ENCODE measurements at places on chromosomes 12 and 14. TPM values are rescaled to one million over a fixed set of nuclear protein-coding genes. Genes with fewer than 3 reads are reported as not detected.

TAS2R9 gene
- not detected for total RNA-seq

C12orf54 gene
- not detected for total RNA-seq

PXN gene
- total RNA-seq: 79.9 TPM

PZP gene
- not detected for total RNA-seq

PPM1H gene
- 67.0 TPM for total RNA-seq

DNA sequence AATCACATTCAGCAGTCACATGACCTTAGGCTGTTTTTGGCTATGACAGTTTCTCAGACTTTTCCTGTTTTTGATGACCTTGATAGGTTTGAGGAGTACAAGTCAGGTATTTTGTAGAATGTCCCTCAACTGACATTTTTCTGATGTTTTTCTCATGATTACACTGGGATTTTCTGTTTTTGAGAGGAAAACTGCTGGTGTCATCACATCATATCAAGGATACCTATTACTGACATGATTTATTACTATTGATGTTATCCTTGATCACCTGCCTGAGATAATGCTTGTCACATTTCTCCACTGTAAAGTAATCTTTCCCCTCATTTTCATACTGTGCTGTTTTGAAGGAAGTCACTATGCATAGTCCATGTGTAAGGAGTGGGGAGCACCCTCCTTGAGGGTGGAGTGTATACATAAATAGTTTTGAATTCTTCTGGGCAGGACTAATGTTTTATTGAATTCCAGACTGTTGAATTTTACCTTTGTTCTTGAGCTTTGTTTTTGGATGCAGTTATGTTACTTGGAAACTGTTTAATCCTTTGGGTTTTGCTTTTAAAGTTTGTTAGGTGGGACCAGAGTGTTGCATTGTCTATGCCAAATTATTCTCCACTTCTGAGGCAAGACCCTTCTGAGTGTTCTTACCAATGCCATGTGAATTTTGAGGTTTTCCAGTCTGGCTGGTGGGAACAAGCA lies 444.5 kb upstream of the FAR2 start:
- H3K36me3 ChIP-seq: peaks cover 6% of the 10 kb centered on the region
- no peak overlapping the region for H3K27ac ChIP-seq
- no peaks in the 10 kb centered on the region for H3K27me3 ChIP-seq
- peaks cover 21% of the 10 kb centered on the region for H3K4me1 ChIP-seq

DNA sequence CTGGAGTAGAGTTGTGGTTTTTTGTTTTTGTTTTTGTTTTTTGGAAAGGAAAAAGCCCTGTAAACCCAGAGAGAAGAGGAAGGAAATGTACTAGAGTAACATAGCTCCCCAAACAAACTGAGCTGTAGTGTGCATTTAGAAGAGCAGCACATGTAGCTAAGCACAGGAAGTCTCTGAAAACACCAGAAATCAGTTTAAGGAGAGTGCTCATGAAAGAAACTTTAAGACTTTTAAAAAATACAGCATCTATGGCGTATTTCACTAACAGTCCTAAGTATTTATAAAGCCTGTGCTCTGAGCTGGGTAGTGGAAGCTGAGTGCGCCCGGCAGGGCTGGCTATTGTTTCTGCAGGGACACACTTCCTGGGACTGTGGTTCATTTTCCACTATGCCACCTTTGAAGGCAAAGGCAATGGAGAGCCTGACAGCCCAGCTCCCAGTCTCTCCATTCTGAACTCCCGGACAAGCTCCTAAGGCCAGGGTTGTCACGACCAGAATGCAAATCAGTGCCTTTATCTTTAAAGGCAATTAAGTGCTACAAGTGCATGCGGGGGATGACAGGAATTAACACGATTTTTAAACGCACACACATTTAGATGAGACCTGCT lies 45.4 kb downstream of the NIN start:
- no peak for DNase-seq
- H3K27me3 ChIP-seq: no peaks in the 10 kb centered on the region
- no peak overlapping the region for H3K4me3 ChIP-seq

GRCh38 chr14:21384494-21384851 lies 654 bp upstream of the SUPT16H start:
- peaks cover 29% of the 10 kb centered on the region for H3K4me1 ChIP-seq
- DNase-seq: no peak
- H3K27ac ChIP-seq: peak overlapping the region; percentile 100
- H3K27me3 ChIP-seq: no peaks in the 10 kb centered on the region
- peak overlapping the region; percentile 98 for H3K4me3 ChIP-seq

GRCh38 chr12:52433501-52434080 lies 580 bp downstream of the KRT75 start:
- H3K27ac ChIP-seq: no peak overlapping the region
- no peak for DNase-seq

DNA sequence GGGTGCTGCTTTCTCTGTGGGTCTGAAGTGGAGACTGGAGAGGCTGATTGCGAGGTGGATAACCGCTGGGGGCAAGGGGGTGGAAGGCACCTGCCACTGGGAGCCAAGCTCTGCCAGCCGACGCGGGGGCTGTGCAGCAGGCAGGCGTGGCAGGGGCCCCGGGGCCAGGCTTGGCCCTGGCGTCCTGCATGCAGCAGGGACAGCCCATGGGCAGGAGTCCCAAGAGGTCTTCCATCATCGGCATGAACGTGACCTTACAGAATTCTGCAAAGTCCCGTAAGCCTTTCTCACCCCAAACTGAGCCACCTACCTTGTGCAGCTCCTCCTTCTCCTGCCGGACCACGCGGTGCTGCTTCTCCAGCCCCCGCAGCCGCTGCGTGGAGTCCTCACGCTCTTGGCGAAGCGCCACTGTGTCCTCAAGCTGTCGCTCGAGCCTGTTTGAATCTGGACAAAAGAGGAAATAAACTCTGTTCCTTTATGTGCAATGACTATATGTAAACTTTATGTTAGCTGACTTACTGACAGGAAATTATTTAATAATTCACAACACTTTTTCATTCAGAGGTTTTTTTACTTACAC lies 51.3 kb downstream of the AMN start:
- no peak overlapping the region for H3K4me3 ChIP-seq
- H3K27ac ChIP-seq: no peak overlapping the region
- peaks cover 46% of the 10 kb centered on the region for H3K36me3 ChIP-seq
- DNase-seq: no peak
- H3K4me1 ChIP-seq: no peaks in the 10 kb centered on the region

DNA sequence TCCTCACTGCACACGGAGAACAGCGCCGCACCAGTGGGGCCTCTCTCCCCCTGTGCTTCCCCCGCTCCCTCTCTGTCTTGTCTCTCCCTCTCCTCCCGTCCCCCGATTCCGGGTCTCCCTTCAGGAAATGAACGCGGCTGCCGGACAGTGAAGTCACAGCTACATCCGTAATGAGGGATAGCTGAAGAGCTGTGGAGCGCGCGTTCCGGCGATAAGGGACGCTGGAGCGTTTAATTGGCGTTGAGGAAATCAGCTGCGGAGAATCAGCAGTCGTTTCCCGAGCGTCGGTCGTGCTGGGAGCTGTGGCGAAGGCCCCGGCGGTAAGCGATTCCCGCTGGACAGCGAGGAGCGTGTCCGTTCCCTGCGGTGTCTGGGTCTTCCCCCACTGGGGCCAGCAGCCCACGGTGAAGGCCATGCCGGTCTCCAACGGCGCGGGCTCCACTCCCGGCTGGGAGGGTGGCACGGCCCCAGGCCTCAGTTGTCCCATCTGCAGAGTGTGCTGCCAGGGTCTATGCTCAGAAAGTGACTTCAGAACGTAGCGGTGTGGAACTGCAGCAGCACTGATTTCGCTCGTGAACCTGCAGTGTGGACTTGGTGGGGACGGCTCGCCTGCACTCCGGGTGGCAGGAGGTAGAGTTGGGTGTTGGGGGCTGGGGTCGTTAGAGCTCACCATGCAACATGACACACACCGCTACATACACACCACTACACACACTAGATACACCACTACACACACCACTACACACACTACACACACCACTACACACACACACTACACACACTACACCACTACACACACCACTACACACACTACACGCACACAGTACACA lies 10.9 kb downstream of the NOC4L start:
- DNase-seq: no peak
- H3K27ac ChIP-seq: no peak overlapping the region
- H3K4me1 ChIP-seq: peaks cover 1% of the 10 kb centered on the region
- H3K36me3 ChIP-seq: no peaks in the 10 kb centered on the region
- no peaks in the 10 kb centered on the region for H3K27me3 ChIP-seq

DNA sequence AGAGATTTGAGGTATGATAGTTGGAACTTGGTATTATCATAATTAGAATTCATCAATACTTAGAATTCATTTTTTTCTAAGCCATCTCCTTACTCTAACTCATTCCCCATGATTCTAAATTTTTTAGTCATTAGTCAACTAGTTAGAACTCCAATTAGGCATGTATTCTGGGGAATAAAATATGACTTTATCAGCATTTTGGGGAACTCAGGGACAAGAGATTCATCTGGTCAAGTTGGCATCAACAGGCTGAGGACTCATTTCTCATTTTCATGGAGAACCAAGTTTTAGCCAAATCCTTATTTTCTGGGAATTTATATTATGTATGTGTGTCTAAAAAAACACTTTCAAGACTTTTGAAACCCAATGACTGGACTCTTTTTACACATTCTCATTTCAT lies 29.2 kb downstream of the DIP2B start:
- DNase-seq: no peak
- H3K27ac ChIP-seq: no peak overlapping the region
- peaks cover 11% of the 10 kb centered on the region for H3K4me1 ChIP-seq
- H3K36me3 ChIP-seq: peaks cover 6% of the 10 kb centered on the region
- H3K27me3 ChIP-seq: no peaks in the 10 kb centered on the region
- no peak overlapping the region for H3K4me3 ChIP-seq

DNA sequence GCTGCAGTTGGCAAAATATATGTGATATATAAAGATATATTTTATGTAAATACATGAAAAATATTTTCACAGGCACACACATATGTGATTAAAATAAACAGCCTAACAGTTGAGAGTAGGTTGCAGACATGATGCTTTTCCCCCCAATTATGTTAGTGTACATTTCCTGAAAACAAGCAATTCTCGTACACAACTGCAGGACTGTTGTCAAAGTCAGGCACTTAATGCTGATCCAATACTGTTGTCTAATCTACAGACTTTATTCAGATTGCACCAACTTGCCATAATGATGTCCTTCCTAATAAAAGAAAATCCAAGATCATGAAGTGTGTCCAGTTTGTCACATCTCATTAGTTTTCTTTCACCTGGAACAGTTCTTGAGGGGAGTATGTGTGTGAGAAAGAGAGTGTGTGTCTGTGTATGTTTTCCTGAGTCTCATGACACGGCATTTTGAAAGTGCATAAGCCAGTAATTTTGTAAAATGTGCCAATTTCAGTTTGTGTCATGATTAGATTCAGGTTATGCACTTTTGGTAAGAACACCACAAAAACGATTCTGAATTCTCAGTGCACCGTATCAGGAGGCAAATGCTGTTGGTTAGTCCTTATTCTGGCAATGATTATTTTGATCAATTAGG lies 16.5 kb upstream of the SEL1L start:
- no peaks in the 10 kb centered on the region for H3K27me3 ChIP-seq
- no peak overlapping the region for H3K27ac ChIP-seq
- no peaks in the 10 kb centered on the region for H3K4me1 ChIP-seq
- no peak for DNase-seq
- H3K4me3 ChIP-seq: no peak overlapping the region

DNA sequence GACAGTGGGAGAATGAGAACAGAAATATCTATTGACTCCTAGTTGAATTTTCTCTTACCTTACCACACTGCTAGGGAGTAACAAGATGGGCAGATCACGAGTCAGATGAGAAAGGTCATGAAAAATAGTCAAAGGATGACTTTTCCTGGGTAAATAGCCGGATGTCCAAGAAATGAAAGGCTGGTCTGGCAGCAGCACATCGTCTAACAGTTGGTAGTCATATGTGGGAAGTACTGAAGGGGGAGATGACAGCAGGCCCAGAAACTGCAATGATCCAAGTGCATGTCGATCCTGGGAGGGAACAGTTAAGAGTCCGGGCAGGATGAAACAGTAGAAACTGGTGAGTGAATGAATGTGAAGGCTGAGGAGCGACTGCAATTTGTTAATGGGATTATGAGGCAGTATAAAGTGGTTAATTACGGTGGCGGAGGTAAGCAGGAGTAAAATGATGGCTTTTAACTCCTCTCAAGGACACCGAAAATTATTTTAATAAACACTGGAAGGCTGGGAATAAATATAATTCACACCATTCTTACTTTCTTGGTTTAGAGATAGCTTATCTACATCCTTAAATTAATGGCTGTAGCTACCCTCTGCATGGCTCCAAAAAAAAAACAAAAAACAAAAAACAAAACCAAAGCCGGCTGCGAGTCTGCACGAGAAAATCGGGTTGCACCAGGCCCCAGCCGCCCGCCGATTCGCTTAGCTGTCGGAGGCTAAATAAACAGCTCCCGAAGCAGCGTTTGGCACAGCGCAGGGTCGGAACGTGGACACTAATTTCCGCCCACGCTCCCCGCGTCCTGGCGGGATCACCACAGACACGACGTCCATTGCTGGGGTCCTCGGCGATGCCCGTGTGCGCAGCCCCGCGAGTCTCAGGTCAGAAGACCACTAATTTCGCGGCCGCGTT lies 1.0 kb upstream of the ERC1 start:
- peaks cover 39% of the 10 kb centered on the region for H3K4me1 ChIP-seq
- peak overlapping the region; percentile 93 for H3K4me3 ChIP-seq
- H3K27ac ChIP-seq: peak overlapping the region; percentile 98
- H3K36me3 ChIP-seq: peaks cover 5% of the 10 kb centered on the region

DNA sequence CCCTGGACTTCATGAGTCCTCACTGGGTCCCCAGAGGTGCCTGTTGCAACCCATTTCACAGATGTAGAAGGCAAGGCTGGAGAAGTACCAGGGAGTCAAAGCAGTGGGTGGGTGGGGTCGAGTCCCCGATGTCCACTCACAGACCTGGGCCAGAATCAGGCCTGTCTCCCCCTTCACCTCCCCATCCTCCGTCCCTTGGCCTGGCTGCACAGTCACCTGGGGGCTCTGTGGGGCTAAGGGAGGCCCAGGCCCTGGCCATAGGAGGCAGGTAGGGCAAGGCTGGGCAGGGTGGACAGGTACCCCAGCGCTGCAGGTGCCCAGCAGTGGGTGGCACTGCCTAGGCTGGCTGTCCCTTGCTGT lies 29.5 kb downstream of the RTL1 start:
- H3K27ac ChIP-seq: no peak overlapping the region
- no peaks in the 10 kb centered on the region for H3K27me3 ChIP-seq
- no peak overlapping the region for H3K4me3 ChIP-seq

DNA sequence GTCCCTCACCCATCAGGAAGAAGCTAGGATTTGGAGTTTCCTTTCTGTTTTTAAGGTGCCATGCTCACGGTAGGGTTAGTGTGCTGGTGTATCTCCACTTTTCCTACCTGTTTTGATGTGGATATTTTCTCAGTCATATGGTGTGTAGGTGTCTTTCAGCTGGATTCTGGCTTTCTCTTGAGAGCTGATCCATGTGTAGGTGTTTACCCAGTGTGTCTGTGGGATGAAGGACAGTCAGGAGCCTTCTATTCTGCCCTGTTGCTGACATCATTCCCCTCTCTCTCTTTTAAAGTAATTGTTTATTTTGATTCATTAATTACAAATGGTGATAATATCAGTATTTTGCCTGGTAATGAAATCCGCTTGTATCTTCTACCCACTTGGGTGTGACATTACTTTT lies 22.8 kb downstream of the TMX1 start:
- no peak for DNase-seq
- no peak overlapping the region for H3K27ac ChIP-seq
- H3K4me3 ChIP-seq: no peak overlapping the region
- peaks cover 19% of the 10 kb centered on the region for H3K36me3 ChIP-seq

Measured in osteocyte (in vitro differentiated cells).